ENCODE measurements at places on chromosomes 1 and 21.

GRCh38 chr21:20971296-20971921 lies 26.8 kb upstream of the NCAM2 start:
- DNase-seq: peak; percentile 28

DNA sequence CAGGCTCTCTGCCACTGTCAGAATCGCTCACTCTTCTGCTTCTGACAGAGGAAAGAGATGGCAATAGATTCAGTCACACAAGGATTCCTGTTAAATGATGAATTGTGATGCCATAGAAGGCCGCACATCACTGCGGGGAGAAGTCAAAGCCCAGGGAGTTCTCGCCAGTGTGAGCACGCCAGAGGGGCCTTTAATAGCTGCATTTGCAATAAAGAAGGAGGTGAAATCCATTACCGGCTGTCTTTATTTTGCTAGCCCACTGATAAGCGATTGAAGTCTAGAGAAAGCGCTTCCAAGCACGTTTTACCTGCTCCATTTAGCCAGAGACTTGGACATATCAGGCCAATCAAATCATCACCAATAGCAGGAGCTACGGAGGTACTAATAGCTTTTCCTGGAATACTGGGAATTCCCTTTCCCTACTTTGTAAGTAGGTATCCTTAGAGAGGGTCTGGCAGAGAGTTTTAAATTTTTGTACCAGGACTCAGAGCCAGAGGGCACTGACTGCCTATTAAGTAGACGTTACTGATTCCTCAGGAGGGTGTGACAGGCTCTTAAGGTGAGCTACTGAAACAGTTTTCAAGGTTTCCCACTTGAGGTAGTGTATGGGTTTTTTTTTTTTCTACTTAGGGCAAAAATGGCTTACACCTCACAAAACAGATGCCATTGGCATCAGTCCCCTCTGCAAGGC lies 10.2 kb upstream of the TARBP1 start:
- no peak for DNase-seq

DNA sequence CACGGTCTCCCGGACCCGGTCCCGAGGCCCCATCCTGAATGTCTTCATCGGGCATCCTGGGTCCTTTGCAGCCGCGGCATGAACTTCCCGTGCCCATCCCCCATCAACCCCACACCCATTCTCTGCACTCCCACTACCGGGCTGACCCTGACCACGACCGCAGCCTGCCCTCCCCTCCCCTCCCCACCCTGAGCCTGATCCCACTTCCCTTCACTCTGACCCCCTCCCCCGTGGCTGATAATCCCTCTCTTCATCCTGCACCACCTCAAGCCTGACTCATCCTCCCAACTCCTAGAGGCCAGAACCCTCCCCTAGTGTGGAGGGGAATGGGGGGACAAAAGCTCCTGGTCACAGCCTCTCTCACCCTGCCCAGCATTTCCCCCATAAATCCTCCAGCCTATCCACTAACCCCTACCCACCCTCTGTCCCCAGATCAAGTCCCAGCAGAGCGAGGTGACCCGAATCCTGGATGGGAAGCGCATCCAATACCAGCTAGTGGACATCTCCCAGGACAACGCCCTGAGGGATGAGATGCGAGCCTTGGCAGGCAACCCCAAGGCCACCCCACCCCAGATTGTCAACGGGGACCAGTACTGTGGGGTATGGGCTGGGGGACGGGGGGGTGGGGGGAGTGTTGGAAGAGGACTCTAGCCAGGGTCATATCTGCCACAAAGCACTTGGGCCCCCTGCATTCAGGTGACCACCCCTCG lies 602 bp downstream of the SH3BGRL3 start:
- DNase-seq: peak; percentile 60

DNA sequence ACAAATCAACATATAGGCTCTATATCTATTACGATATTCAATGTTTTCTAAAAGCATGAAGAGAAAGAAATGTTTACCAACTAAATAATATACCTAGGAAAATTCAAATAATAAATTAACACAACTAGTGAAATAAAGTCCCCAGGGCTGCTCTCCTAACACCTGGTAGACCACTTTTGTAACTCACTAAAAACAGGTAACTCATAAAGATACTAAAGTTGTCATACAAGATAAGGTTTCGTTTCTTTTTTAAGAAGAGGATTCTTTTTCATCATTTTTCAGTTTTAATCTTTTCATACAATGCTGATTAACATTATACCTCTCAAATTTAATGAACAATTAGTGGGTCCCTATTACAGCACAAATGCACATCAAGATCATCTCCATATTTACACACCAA lies 99.0 kb downstream of the ZZZ3 start:
- no peak for DNase-seq
